HCT116 (cell line): ENCODE measurements at places on chromosomes 16 and 17.

GRCh38 chr17:80785477-80786178 is 206.0 kb upstream of the CHMP6 start:
- no peak for DNase-seq

DNA sequence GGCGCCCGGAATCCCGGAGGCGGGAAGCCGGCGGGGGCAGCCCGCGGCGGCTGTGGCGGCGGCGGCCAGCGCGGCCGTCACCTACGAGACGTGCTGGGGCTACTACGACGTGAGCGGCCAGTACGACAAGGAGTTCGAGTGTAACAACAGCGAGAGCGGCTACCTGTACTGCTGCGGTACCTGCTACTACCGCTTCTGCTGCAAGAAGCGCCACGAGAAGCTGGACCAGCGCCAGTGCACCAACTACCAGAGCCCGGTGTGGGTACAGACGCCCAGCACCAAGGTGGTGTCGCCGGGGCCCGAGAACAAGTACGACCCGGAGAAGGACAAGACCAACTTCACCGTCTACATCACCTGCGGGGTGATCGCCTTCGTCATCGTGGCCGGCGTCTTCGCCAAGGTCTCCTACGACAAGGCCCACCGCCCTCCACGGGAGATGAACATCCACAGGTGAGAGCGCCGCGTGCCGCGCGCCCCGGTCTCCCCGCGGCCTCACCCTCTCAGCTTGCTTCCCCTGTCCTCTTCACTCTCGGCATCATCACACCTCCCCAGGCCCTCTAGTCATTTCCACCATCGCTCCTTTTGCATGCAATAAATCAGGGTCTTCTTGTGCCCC is 706 bp downstream of the SHISA6 start:
- no peak for DNase-seq

DNA sequence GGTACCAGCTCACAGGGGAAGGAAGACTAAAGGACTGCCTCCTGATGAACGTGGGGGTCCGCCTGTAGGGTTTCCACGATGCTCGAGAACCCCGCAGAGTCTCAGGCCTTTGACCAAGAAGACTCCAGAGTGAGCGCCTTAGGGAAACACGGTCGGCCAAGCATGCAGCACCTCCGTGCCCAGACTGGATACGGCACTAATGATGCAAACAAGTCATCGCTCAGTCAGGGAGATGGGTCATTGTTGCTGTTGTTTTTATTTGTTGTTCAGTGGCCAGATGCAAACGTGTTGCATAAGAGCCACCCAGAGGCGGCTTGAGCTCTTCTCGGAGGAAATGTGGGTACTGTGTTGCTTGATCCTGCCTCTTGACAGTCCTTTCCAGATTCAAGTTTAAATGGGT is 19.3 kb upstream of the RBFOX3 start:
- no peak for DNase-seq

GRCh38 chr16:14405611-14406537 is 224.2 kb downstream of the PARN start:
- no peak for DNase-seq

DNA sequence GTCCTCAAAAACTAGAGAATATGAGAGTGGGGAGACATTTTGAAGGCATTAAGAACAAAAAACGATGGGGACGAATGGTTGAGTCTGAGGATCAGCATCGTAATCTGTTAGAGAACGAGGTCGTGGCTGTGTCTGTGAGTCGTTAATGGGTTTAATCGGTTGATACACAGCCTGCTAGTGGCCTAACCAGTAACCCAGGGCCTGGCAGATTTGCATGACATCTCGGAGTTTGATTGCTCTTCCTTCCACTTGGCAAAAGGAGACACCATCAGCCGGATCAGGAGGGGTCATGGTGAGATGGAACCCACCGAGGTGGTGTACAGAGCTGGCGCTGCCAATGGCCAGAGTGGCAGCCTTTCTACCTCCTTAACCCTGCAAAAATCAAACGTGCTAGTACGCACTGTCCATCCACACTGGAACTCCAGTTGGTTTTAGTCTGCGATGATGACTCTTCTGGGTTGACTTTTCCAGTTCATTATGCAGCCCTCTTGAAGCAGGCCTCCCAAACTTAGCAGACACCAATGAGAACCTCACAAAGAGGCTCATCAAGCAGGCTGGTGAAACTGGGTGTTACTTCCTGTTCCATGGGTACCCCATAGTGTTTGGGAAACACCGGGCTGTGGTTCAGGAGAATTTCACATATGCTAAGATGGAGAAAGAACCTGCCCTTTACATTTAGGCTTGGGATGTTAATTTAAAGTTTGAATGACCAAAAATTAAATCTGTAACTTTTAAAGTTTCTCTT is 4.1 kb downstream of the HS3ST3B1 start:
- DNase-seq: no peak
